ENCODE measurements at places on chromosomes 11 and 22.

- no peak for DNase-seq
Observed at GRCh38 chr11:76795936-76796441, 12.8 kb downstream of the TSKU start.

GRCh38 chr11:100731471-100731870 is 44.4 kb downstream of the ARHGAP42 start:
- no peak for DNase-seq

- no peak for DNase-seq
Observed at GRCh38 chr11:18010121-18010670, 2.7 kb downstream of the SERGEF start.

DNA sequence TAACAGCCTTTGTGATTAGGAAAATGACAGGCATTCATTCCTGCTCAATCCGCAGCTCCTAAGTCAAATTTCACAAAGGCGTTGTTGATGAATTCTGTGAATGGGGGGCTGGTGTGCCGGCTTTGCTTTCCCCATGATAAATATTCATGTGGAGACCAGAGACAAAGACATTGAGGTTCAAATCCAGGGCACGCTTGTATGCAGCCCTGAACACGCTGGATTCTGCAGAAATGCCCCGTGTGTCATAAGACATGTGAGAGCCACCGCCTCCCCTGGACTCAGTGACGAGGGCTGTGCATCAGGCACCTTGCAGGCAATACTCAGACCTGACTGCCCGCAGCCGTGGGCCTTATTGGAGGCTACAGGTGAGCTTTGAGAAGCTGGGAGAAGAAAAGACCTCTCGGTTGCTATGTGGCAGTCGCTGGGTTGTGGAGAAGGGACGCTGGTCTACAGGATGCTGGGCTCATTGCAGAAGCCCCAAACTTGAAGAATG is 906.2 kb downstream of the BRD1 start:
- DNase-seq: no peak

- no peak for DNase-seq
Observed at GRCh38 chr11:86524620-86525352, 147.6 kb downstream of the ME3 start.

- no peak for DNase-seq
Observed at GRCh38 chr11:20589796-20590195, 9.6 kb upstream of the SLC6A5 start.

- DNase-seq: no peak
Observed at GRCh38 chr11:65557280-65558001, 718 bp downstream of the LTBP3 start.

DNA sequence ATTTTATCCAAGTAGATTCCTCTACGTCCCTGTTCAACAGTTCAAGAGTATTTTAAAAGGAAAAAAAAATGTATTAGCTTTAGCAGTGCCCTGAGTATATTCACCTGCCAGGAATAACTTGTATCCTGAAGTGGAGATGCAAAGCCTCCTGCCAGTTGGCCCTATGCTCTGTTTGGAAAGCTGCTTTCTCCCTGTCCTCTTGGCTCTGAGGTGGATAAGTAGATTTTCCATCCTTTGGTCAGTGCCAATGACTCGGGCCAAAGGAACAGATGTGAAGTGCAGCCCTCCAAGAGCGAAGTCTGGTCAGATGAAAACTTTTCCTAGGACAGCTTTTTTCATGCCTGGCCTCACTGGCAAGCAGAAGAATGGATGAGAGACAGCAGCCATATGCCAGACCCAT is 839.9 kb upstream of the TENM4 start:
- no peak for DNase-seq
